ENCODE measurements at places on chromosomes 5 and 9.
A peak's percentile ranks its signal among the peaks of the same experiment; 100 is the strongest.

GRCh38 chr9:8244505-8245092 lies 445.0 kb upstream of the DMAC1 start:
- DNase-seq, result no peak

- no peak for DNase-seq
Measured at GRCh38 chr5:9707732-9708462, 77.7 kb upstream of the TAS2R1 start.

DNA sequence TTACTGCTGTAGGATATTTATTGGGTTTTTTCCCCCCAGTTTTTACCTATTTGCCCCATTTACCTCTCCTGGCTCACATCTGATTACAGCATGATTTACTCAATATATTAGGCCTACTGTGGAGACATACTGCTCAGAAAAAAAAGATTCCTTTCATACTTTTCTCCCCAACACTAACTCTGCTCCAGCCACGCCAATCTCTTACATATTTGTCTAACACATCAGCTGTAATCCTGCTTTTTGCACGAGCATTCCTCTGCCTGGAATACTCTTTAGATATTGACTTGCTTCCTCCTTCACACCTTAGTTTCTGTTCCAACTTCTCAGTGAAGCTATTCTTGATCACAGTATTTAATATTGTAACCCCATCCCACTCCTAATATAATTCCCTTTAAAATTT lies 158.1 kb upstream of the VCAN start:
- no peak for DNase-seq

DNA sequence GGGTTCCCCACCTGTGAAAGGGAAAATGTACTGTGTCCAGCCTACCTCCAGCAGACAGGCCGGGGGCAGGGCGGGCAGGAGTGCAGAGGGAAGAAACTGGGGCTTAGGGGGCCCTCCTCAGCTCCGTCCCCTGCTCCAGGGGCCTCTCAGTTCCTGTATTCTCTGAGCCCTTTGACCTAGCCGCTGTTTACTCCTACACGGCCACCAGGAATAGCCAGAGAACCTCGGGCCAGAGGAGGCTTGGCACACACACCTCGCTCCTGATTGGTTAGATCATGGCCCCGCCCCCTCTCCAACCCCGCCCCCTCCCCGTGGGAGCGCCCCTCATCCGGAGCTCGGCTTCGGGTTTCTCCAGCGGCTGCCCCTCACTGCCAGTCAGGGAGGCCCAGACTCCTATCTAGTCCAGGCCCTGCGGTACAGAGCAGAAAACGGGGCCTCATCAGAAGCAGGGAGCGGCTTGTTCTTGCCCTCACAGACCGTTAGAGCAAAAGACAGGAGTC lies 2.2 kb downstream of the ST6GALNAC6 start:
- peak; percentile 47 for DNase-seq

- DNase-seq, result no peak
Measured at GRCh38 chr9:134500931-134501760, 140.5 kb upstream of the COL5A1 start.

DNA sequence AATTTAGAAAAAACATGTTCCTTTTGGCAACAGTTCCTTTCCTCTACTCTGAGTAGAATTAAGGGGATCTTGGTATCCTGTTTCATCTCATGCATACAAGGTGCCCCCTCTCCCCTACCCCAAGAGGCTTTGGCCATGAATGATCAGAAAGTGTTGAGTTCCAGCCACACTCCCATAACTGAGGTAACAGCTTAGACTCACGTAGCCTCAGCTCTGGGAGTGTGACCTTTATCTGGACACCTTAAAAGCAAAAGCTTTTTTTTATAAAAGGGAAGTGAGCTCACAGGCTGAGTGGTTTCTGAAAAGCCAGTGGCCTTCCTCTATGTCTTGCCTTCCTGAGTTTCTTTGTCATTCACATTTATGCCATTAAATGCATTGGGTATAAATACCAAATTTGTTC lies 900 bp upstream of the HAVCR2 start:
- DNase-seq, result no peak

- no peak for DNase-seq
Measured at GRCh38 chr5:74082512-74083055, 456.6 kb downstream of the ARHGEF28 start.

GRCh38 chr5:151068433-151069197 lies 12.2 kb downstream of the TNIP1 start:
- no peak for DNase-seq
